NT2/D1 (cell line): ENCODE measurements at places on chromosomes 12 and 14.

DNA sequence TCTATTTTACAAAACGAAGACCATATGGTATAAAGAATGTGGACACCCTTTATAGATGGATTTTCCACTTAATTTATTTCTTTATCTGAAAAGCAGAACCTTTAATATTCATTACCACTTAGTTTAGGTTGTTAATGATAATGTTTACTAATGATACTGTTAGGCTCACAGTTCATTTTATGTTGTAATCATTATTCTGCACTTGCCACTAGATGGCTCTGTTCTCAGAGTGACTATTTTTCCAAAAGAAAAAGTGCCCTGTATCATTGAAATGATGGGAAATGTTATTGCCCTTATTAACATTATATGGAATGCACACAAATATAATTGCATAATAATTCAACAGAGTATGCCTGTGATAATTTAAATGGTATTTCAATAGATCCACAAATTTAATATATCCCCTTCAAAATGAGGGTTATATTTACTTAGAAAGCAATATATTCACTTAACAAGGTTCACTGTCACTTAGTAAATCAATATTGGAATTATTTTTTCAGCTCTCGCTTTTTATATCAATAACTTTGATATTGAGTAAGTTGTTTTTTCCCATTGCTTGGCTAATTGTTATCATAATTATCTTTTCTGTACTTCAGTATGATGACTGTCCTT lies 95.7 kb downstream of the PDE3A start:
- no peak for DNase-seq

- no peak for DNase-seq
Observed at GRCh38 chr14:62185078-62185477, 422.9 kb downstream of the SNAPC1 start.

- DNase-seq, result no peak
Observed at GRCh38 chr12:46209914-46210872, 58.6 kb downstream of the SLC38A1 start.

GRCh38 chr12:54159140-54159539 lies 29.6 kb downstream of the SMUG1 start:
- peak; percentile 60 for DNase-seq

DNA sequence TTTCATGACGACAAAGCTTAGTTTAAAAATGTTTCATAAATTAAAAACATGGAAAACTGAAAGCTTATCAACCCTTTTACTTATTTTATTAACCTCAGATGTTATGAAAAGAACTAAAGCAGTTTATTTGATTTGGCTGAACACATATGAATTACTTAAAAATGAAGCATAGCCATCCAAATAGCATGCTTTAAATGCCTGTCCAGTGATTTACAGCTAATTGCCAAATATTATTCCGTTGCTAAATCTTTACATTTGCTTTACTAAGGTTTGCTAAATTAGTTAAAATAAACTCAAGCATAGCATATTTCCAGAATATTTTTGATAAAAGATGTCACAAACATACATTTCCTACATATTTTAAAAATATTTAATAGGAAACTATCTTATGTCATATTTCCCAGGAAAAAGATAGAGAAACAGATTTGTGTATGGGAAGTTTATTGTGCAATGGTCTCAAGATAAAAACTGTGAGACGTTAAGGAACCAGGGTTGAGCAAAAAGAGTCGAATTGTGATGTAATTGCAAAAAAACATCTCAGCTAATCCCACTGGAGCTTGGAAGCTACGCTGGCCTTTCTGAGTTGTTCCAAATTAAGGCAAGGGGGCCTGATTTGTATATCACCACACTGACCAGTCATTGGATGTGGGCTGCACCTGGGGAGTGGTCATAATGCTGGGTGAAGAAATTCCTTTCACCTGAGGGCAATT lies 25.8 kb downstream of the GPR135 start:
- no peak for DNase-seq

DNA sequence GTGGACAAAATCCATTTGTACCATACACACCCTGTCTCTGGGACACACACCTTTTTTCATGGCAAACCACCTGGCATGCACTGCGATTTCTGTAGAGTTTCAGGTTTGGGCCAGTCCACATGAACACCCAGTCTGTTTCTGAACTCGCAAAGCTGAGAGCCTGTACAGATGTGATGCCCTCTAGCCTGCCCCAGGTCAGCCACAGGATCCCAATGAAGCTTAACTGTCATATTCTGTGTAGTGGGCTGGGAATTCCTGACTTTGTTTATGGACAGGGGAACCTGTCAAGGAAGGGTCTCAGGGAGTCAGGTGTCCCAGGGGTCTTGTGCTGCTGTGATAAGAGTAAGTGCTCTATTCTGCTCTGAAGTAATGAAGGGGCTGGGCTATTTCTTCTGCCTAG lies 39.8 kb downstream of the CPM start:
- DNase-seq, result no peak

DNA sequence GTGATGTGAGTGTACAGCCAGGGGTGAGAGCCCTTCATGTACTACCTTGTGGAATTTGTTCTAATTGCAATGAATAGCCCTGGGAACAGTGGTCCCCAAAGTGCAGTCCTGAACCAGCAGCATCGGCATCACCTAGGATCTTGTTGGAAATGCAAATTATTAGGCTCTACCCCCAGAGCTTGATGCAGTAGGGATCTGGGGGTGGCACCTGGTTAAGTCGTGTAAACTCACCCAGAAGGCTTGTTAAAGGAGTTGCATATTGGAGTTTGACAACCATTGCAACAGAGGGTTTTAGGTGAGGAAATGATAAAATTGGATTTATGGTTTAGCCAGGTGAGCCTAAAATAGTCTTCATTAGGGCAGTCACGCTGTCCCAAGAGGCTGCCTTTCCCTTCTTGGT lies 73.2 kb downstream of the PLEKHG3 start:
- DNase-seq, result no peak

- no peak for DNase-seq
Observed at GRCh38 chr14:105909046-105909827, 382.9 kb downstream of the TMEM121 start.

DNA sequence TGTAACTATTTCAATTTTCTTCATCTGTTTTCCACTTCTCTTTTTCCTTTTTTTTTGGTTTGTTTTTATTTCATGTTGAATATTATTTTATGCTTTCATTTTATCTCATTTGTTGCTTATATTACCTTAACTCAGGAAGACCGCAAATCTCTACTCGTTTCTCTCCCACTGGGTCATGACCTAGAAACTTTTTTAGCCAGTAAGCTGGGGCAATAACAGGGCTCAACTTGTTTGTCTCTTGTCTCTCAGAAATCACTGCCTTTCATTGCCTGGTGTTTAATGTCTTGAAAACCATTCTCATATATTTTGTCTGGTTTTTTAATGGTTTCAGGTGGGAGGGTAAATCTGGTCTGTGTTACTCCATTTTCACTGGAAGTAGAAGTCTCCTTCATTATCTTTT lies 36.6 kb upstream of the ATP2B1 start:
- DNase-seq, result no peak

DNA sequence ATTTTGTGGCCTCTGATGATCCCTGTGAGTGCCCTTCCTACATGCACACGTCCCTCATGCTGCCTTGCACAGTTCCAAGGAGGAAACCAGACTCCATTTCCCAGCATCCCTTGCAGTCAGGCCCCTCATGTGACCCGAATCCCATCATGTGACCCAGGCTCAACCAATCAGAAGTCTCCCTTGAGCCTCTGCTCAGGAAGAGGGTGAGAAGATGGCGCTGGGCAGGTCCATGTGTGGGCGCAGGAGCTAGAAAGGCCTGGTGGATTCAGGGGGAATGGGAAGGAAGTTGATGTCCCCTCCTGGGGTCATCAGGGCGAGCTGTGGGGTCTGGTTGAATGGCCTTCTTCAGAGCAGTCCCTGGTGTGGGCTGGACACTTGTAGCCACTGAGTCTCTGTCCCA lies 240.5 kb downstream of the ADGRD1 start:
- DNase-seq, result no peak

- DNase-seq, result peak; percentile 44
Observed at GRCh38 chr12:61993734-61994345, 266.4 kb upstream of the USP15 start.
